ENCODE measurements at places on chromosomes 13 and 19.

DNA sequence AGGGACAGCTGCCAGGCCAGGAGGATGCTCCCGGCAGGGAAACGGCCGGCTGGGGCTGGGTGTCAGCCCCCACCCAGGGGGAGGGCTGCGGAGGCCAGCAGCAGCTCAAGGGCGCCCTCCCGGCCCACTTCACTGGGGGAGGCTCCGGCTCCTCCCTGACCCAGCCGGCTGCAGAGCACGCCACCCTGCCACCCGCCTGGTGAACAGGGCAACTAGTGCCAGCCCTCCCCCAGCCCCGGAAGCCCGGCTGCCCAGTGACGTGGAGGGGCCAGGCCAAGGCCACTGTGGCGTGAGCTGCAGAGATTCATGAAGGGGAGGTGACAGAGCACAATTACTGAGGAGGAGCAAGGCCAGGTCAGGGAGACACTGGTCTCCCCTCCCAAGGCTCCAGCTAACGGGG lies 14.7 kb downstream of the REXO1 start:
- DNase-seq = no peak

GRCh38 chr19:18558604-18559003 lies 934 bp downstream of the KXD1 start:
- no peak for DNase-seq

GRCh38 chr19:34274827-34275625 lies 20.7 kb downstream of the GARRE1 start:
- no peak for DNase-seq

DNA sequence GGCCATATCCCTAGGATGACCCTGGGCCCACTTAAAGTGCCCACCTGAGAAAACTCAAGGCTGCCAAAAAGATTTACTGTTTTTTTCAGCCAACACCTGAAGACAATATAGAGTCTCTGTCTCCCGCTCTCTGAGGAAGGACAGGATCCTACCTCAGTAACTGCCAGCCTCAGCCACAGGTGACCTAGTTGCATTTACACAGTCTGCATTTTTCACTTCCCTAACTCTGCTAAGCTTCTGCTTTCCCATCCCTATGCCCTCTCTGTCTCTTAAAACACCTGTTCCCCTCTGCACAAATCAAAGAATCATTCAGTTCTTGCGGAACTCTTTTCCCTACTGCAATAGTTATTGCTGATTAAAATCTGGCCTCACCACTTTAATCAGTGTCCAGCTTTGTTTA lies 609.5 kb downstream of the UQCRFS1 start:
- no peak for DNase-seq

GRCh38 chr13:87667686-87668085 lies 3.5 kb upstream of the SLITRK5 start:
- no peak for DNase-seq

DNA sequence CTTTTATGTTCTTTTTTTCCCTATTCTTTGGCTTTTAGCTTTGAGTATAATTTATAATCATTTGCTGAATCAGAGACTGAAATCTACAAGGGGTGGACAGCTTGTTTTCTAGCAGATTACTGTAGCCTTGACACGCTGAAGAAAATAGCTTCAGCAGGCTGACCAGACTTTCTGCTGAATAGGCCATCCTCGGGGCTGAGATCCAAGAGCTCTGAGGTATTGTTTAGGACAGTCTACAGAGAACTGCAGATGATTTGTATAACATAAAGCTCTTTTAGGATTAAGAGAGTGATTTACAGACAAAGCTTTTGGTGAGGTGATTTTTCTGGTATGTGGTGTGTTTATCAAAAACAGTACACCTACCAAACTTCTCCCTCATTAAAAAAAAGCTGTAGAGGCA lies 16.8 kb downstream of the POLR1D start:
- no peak for DNase-seq

DNA sequence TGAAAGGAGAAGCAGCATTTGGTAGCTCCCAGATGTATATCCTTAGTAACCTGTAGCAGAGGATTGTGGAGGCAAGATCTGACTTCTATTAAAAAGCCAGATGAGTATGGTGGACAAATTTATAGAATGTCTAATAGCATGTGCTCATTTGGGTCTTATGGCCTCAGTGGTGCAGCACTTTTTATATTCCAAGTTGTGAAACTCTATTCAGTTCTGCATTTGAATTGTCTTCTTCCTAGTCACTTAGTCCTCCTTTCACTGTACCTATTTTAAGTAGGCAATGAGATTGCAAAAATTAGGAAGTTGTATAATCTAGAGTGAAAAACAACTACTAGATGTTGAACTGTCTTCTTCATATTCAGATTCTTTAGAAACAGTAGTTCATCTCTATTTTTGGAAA lies 412.5 kb upstream of the PCDH9 start:
- DNase-seq = no peak

GRCh38 chr13:94705081-94706030 lies 7.0 kb downstream of the SOX21 start:
- no peak for DNase-seq

- no peak for DNase-seq
Observed at GRCh38 chr13:112172641-112173251, 105.8 kb downstream of the SOX1 start.

GRCh38 chr13:91922969-91923592 lies 524.7 kb downstream of the GPC5 start:
- DNase-seq = no peak

- DNase-seq = no peak
Observed at GRCh38 chr13:97307882-97308624, 85.9 kb downstream of the MBNL2 start.

DNA sequence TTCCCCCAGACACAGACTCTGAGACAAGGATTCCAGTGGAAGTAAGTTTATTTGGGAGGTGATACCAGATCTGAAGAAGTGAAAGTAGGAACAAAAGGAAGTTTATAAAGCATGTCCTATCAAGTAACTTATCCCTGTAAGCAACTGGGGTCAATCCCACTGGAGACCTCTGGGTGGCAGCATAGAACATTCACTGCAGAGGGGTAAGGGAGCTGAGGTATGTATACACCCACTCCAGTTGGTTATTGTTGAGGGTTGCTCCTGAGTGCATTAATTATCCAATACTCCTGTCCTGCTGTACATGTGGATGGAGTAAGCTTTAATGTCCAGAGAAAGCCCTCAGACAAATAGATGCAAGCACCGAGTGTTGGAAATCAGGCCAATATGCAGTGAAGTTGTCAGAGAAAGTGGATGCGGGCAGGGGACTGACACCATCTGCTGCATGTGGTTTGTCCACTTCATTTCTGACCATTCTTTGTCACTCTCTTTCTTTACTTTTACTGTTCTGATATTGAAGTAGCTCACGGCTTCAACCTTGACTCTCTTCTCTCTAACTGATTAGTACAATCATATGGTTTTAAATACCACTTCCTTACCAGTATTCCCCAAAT lies 46.7 kb downstream of the NOTCH3 start:
- DNase-seq = no peak
